ENCODE measurements at places on chromosomes 4 and X. TPM values are rescaled to one million over a fixed set of nuclear protein-coding genes. Genes with fewer than 3 reads are reported as not detected.

The CSAG3 gene
- total RNA-seq = not detected

DNA sequence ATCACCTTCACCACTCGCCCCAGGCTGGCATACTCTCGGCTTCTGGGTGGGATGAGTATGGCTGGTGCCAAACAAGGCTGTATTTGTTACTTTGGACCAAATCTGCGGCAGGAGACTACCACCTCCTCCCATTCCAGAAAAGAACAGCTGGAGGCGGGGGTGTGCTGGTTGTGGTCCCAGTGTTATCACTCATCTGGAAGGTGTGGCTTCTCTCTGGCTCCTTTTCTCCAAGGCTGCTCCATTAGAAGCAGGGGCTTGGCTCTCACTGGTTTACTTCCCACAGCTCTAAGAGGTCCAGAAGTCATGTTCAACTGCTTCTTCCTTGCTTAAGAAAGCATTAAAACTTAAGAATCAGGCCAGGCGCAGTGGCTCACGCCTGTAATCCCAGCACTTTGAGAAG is 2.6 kb upstream of the TRIML2 start:
- DNase-seq = no peak

The SULT1E1 gene
- 0.66 TPM for total RNA-seq

GRCh38 chrX:10519761-10520160 is 100.6 kb downstream of the MID1 start:
- DNase-seq = no peak

GRCh38 chr4:40991908-40992307 is 222.4 kb downstream of the APBB2 start:
- DNase-seq = no peak

DNA sequence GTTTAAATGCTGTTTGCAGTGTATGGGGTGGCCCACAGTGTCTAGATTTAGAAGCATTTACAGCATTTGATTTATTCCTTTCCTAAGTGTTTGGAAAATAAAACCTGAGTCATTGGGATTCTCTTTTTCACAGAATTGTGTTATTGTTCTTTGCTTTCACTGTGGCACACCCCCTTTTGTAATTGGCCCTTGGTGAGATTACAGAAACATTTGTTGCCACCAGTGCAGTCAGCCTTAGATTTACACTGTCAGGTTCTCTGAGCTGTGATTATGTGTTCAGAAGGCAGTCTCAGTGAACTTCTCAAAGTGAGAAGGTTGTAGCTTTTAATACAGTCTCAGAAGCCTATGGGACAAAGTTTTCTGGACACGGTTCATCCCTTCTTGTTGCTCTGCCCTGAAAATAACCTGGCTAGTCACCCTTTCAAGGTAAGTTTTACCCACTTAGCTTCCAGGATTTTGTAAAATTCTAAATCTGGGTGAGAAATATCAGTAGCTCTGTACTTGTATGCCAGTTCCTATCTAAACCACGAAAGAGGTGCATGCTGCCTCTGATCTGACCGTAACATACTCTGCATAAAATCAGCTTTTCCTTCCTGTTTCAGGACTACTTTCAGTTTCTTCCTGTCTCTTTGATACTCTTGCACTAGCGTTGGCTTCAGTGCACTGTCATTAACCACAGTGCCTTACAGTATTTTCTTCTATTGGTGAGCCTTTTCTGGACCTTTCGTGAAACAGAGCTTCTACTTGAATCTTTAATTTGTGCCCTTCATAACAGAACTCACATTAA is 12.6 kb downstream of the RUFY3 start:
- DNase-seq = no peak

DNA sequence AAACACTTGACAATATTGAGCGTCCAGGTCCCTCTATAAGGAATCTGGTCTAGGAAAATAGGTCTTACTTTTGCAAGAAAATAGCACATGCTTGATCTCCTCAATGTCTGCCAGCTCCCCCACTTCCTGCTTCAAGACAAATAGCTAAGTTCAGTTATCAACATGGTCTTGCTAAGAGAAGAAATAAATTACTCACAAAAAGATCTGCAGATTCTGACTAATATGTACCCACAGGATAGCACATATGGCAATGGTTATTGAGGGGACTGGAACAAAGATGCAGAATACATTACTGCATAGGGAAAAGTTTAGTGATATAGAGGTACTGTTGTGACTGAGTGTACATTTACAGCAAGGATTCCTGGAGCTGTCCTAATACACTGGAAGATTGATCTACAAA is 457.5 kb upstream of the GRID2 start:
- DNase-seq = no peak

The ARR3 gene
- total RNA-seq = not detected

GRCh38 chr4:85807247-85807950 is 332.4 kb downstream of the ARHGAP24 start:
- no peak for DNase-seq

- DNase-seq = no peak
Observed at GRCh38 chr4:123159479-123159878, 237.1 kb upstream of the NUDT6 start.

DNA sequence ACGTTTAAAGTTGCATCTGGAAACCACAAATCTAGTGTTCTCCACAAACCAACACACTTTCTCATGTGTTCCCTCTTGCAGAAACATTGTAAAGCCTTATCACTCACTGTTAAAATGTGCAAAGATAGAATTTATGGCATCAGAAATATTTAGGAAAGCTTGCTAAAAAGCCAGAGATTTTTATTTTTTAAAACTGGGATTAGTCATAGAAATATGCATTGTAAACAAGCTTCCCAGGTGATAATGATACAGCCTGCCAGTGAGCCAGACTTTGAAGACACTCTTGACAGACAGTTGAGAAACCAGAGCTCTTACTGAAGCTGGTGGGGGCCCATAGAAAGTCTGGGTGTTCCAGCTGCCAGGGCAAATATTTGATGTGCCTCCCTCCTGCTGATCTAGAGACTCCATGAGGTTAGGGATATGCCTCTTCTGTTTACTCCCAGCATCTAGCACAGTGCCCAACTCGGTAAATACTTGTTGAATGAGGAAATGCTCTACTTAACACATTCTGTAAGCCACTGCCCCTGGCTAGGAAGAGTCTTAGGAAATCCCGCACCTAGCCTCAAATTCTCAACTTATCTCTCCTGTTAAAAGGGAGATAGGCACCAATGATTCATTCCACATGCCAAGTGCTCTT is 179.0 kb upstream of the RASGEF1B start:
- DNase-seq = no peak

The PPA2 gene
- 175 TPM for total RNA-seq

- DNase-seq = no peak
Observed at GRCh38 chr4:145213245-145213644, 32.9 kb upstream of the OTUD4 start.

GRCh38 chr4:67751260-67751659 is 2.9 kb downstream of the GNRHR start:
- DNase-seq = no peak

GRCh38 chr4:131459430-131460101 is 1689.5 kb upstream of the PCDH10 start:
- no peak for DNase-seq

DNA sequence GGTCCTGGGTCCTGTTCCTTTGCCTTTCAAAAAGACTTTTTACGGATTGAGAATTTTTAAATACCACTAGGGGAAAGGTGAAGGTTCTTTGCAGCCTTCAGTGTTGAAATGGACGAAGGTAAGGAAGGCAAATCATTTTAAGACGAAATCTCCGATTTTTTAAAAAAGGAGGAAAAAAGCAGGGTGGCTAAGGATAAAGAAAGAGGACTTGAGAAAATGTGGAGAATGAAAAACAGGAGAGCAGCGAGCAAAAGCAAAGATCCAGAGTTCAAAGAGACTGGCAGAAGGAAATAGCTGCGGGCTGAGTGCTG is 314 bp downstream of the EPHA5 start:
- DNase-seq = no peak

DNA sequence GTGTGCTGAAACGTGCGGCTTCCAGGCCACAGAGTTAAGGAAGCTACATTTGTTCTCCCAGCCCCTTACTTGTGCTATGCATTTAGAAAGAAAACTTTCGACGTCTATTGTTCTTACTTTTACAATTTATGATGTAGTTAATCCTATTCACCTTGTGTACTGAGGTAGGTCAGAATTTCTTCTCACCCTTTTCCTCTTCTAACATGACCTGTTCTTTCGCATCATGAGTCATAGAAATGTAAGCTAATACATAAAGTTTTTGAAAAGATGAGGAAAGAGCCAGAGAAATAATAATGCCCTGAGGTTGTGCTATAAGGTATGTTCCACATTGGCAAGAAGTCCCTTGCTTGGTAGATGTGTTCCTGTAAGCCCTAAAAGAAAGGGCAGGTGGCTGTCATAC is 298.3 kb downstream of the TRIML1 start:
- no peak for DNase-seq

GRCh38 chrX:18938710-18939109 is 45.2 kb downstream of the PHKA2 start:
- DNase-seq = no peak

The ZNF674 gene
- total RNA-seq = 2.6 TPM

- no peak for DNase-seq
Observed at GRCh38 chrX:40094041-40094899, 3.5 kb downstream of the BCOR start.

The MAOB gene
- 43.7 TPM for total RNA-seq

Measured in breast epithelium (tissue), 4 donors.